Renal cortical epithelial cell (primary cell): ENCODE measurements at places on chromosomes 6 and 20.

- DNase-seq: no peak
Measured at GRCh38 chr6:63278916-63279315, 40.9 kb downstream of the LGSN start.

GRCh38 chr6:76420094-76420493, 347.6 kb upstream of the IMPG1 start:
- DNase-seq: no peak

DNA sequence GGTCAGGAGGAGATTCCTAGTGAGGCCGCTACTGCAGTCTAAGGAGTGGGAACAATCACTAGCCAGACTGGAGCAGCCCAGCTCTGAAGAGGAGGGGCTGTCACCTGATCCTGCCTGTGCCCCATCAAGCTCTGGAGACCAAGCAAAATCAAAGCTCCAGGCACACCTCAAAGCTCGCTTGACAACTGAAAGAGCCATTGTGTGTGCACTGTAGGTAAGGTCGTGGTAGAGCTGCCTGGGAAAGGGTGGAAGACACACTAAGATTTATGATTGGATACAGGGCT, 58.2 kb downstream of the CSE1L start:
- no peak for DNase-seq

GRCh38 chr6:11718463-11718862, 60.1 kb downstream of the ADTRP start:
- no peak for DNase-seq

- DNase-seq: no peak
Measured at GRCh38 chr20:62980970-62981369, 25.8 kb downstream of the BHLHE23 start.

DNA sequence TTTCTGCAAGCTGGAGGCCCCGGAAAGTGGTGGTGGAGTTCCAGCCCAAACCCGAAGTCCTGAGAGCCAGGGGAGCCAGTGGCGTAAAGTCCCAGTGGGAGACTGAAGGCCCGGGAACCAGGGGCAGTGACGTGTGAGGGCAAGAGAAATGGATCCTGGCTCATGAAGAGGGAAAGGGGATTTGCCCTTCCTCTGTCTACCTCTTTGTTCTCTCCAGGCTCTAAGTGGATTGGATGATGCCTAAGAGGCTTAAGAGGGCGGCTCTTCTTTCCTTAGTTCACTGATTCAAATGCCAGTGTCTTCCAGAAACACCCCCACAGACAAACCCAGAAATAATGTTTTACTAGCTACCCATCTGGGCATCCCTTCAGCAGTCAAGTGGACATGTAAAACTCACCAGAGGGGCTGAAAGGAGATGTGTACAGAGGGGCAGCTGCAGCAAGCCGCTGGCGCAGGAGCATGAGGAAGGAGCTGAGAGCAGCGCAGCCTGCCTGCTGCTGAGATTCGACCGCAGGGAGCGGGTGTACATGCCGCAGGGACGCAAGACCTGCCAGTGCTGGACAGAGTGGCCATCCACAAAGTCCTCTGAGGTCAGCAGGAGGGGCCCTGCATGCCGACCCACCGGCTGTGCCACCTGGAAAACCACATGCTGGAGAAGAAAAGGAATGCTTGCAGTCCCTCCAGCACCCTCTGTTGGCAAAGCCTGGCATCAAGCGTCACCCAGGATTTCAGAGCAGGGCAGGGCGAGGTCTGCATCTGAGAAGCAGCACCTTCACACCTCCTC, 29.5 kb downstream of the CDYL start:
- peak; percentile 50 for DNase-seq

DNA sequence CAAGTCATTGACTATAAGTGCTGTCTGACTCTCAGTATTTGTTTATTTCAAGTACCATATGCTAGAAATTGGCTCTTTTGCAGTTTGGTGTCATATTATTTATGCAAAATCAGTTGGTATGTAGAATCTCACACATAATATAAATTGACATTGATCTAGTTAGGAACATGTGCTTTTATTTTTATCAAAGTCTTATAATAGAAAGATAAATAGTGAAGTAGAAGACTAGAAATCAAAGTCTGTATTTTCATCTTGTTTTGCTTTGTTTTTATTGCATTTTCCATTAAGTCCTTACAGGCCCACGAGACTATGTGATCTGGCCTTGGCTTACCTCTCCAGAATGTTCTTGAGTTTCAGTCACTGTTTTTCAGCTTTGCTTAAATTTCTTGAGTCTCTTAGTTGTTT, 300.3 kb downstream of the LAMA2 start:
- no peak for DNase-seq

DNA sequence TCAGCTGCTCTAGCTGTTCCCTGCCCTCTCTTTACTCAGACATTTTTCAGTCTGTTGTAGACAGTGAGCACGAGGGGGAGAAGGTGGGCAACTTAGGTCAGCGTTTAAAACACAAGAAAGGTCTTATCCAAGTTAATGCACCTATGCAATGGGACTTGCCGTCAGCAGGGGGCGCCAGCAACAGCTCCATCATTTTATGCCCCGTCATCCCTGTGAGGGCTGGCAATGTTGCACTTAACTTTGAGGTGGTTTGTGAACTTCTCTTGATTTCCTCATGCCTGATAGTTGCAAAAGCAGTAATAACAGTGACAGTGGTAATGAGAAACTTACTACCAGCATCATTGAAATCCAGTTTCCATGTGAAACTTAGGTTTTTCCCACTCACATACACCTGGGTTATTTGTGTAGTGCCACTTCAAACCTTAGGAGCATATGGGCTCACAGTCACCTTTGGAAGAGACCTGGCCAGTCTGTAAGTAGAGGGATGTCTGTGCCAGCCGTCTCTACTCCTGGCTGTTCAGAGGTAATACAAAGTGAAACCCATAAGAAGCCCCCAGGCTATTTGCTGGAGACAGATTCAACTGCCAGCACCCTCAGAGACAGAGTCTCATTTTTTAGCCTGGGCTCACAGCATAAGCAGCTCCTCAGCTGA, 44.9 kb upstream of the ID1 start:
- peak; percentile 82 for DNase-seq

GRCh38 chr6:5663259-5663658, 343.5 kb downstream of the NRN1 start:
- no peak for DNase-seq

- DNase-seq: peak; percentile 77
Measured at GRCh38 chr6:169722362-169723199, 1.7 kb downstream of the PHF10 start.

DNA sequence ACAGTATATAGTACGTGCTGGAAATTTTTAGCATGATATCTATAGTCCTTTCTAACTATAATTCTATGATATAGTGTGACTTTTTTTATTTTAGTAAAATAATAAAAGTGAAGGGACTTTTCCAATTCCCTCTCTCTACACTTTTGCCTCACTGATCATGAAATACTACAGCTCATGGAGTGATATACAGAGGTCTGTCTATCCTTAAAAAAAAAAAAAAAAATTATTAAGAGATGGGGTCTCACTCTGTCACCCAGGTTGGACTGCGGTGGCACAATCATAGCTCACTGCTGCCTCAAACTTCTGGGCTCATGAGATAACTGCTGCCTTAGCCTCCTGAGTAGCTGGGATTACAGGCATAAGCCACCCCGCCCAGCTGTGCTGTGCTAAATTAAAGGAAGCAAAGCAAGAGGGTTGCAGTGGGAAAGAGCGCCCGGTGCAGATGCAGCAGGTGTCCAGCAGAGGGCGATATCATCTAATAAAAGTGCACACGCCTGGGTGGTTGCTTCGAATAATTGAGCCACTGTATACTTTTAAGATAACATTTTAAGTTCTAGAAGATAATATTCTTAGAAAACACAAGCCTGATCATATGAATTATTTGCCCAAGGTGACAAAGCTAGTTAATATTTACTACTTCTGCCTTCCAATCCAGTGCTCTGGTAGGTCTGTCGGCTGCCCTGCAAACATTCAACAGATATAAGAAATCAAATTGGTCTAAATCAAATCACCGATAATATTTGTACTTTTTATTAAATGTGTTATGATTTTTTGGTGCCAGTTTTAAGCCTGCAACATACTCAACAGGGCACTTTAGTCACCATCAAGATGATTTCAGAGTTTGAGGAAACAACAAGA, 94.9 kb upstream of the NT5E start:
- peak; percentile 39 for DNase-seq
